ENCODE measurements at places on chromosomes 4 and X.

- DNase-seq: no peak
Measured at GRCh38 chr4:150875367-150875766, 139.7 kb downstream of the LRBA start.

DNA sequence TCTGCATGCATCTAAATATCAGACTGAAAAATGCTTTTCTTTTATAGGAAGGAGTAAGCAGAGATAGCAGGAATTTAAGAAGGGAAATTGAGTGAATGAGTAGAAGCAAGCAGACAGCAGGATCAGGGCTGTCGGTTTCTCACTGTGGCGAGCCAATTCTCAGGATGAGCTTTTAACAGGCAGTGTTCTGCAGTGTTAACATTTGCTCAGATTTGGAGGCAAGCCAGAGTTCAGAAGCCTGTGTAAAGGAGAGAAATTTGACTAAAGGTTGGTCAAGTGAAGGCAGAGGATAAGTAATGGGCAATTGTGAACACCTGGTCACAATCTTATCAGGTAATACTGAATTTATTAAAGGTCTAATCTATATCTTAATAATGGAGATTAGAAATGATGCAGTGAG lies 133.3 kb upstream of the MAGEB16 start:
- no peak for DNase-seq

GRCh38 chr4:180674619-180675358 lies 1568.4 kb upstream of the TENM3 start:
- no peak for DNase-seq

DNA sequence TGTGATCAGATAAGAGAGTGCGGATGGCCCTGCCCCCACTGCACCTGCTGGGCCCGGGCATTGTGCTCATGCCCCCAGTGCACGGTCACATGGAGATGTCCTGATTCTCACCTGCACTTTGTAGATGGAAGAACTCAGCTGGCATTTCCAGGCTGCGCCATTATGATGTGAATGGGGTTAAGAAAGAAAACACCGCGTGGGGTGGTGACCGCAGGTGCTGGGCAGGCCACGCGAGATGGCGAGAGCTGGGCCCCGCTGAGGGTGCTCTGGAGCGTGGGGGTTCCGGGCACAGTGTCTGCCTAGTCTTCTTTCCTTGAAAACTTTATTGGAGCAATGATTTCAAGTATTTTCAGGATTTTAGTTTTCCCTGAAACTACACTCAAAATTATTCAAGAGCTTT lies 17.8 kb upstream of the HGFAC start:
- no peak for DNase-seq

GRCh38 chrX:111052478-111052877 lies 43.5 kb upstream of the PAK3 start:
- no peak for DNase-seq

DNA sequence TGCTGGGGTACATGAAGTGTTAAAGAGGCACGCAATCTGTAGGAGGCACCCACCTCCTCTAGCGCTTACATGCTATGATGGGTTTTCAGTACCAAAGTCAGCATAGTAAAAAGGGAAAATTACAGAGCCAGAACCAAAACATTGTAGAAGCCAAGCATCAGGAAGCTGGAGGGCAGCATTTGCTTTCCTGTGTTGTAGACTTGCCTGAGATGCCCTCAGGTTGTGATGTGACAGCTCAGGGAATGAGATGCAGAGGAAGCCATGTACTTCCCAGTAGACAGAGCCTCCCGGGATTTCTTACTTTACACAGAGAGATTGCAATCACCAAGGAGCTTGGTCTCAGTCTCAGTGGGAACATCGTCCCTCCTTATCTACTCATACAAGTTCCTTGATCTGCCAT lies 161.5 kb downstream of the ARAP2 start:
- DNase-seq: no peak

- DNase-seq: no peak
Measured at GRCh38 chr4:25552580-25553271, 102.9 kb upstream of the SLC34A2 start.

DNA sequence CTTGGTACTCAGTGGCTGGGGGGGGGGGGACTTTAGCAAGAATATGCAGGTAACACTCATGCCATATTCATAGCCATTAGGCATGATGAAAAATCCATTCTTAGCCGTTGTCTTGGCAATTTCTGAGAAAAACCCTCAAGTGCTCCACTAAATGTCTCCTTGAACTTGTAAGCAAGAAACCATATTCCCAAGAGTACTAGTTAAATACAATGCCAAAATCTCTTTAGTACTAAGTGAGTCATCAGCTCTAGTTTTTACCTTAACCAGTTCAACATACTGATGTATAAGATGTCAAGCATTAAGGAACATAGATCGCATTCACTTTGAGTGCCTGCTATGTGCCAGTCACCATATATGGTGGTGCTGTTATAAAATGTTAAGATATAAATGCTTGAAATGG lies 27.5 kb downstream of the UBE2D3 start:
- no peak for DNase-seq

- no peak for DNase-seq
Measured at GRCh38 chr4:173527103-173527891, 2.7 kb downstream of the HAND2 start.

DNA sequence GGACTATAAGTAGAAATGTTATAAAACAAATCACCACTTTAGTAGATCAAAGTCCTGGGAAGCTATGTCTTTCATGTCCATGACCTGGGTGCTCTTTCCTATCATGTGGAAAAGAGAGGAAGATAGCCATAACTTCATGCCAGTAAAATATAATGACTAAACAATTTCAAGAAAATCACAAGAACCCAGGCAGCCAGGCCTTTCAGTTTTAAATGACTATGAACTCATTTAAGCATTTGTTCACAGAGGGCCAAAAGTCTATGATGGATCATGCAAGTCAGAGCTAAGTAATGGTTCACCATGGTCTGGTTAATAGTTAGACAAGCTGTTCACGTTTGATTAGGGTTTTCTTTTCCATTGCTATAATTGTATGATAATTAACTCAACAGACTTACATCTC lies 155.8 kb downstream of the PPARGC1A start:
- no peak for DNase-seq

- no peak for DNase-seq
Measured at GRCh38 chr4:149857446-149857845, 41.8 kb upstream of the IQCM start.

- DNase-seq: no peak
Measured at GRCh38 chrX:37796805-37797204, 16.9 kb downstream of the CYBB start.

GRCh38 chr4:42483426-42484379 lies 86.4 kb downstream of the SHISA3 start:
- no peak for DNase-seq

DNA sequence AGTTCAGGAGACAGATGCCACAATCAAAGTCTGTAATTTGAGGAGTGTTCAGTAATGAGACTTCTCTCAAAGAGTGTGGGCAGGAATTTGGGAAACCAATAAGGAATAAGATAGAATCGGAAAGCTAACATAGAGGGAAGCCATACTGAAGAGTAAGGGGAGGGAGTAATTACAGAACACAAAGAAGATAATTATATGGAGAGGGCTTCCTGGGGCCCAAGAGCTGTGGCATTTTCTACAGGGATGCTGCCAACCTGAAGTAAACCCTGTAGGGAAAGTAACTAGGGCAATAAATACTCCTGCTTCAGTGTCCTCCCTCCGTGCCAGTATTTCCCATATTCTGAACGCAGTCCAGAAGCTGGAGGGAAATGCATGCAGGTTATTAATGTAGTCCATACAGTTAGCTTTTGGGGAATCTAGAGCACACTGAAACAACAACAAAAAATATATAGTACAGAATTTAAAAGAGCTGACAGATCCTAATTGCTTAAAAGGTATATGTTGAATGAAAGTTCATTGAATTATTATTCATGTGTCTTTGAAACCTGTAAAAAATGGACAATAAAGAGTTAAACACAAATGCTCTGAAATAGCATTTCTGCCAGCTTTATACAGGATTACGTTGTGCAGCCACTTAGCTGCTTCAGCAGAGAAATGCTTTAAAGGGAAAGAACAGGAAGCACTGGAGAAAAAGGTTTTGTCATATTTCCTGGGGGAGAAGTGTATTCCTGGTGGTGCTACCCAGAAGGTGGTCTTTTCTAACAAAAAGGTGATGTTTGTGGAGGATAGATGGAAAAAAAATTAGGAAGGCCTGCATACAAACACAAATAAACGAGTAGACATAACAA lies 48.0 kb downstream of the CXXC4 start:
- no peak for DNase-seq

DNA sequence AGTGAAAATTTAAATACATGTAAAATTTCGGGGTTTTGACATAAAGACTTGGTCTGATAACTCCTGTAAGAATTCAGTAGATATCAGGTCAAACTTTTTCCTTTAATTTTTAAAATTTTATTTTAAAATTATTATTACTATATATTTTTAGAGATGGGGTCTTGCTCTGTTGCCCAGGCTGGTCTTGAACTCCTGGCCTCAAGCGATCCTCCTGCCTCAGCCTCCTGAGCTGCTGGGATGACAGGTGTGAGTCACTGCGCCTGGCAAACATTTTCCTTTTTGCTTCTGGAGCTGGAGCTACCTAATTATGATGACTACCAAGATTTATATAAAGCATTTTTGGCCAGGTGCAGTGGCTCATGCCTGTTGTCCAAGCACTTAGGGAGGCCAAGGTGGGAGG lies 37.3 kb downstream of the KLHL15 start:
- no peak for DNase-seq

GRCh38 chrX:40340116-40340515 lies 240.7 kb upstream of the ATP6AP2 start:
- DNase-seq: no peak

GRCh38 chrX:64976673-64977040 lies 407 bp upstream of the ZC4H2 start:
- no peak for DNase-seq

- DNase-seq: no peak
Measured at GRCh38 chr4:144181391-144181790, 40.9 kb upstream of the GYPA start.
